ENCODE measurements at places on chromosomes 4 and X.

DNA sequence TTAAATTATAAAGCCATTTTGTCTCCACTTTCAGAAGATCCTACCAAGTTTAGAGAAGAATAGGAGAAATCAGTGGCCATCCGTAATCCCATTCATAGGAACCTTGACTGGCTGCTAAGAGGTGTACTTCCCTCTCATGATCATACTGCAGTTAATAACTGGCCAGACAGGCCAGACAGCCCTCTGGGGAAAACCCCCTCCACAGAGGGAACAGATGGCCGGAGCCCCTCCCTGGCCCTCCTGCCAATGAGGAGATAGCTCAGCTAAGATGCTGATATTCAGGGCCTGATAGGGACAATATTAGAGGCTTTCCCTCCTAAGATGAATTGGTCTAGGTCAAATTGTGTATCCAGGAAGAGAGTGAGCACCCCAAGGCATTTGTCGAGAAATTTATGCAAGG lies 200.0 kb upstream of the MAOA start:
- ATAC-seq: no peak

- no peak for ATAC-seq
These were observed 77.8 kb downstream of the LRP2BP start for GRCh38 chr4:185317880-185318279.

DNA sequence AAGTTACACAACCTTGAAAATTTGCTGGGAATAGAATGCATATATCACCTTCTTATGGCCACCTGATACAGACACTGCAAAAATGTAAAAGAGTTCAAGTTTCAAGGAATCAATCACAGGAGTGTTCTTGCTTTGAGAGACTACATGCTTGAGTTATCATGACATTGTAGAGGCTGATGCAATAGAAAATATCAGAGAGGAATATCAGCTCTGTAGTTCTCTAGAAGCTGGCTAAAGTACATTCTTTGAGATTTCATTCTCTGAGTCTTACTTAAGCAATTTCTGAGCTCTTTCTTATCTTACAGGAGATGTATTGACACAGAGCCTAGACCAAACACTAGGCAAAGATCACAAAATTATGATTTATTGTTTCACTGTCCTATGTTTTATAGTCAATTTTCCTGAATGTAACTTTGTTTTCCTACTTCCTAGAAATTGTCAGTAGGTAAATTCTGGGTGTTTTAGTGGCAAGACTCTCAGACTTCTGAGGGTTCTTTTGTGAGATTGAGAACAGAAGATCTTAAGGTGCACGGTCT lies 152.1 kb upstream of the HPGD start:
- ATAC-seq: no peak

- no peak for ATAC-seq
These were observed 57.0 kb upstream of the MSN start for GRCh38 chrX:65610481-65610880.

GRCh38 chr4:3736806-3737205 lies 29.4 kb upstream of the ADRA2C start:
- no peak for ATAC-seq

GRCh38 chr4:187598196-187598595 lies 397.4 kb upstream of the ZFP42 start:
- no peak for ATAC-seq

GRCh38 chrX:18353931-18354368 lies 538 bp downstream of the SCML2 start:
- ATAC-seq: peak; percentile 43

DNA sequence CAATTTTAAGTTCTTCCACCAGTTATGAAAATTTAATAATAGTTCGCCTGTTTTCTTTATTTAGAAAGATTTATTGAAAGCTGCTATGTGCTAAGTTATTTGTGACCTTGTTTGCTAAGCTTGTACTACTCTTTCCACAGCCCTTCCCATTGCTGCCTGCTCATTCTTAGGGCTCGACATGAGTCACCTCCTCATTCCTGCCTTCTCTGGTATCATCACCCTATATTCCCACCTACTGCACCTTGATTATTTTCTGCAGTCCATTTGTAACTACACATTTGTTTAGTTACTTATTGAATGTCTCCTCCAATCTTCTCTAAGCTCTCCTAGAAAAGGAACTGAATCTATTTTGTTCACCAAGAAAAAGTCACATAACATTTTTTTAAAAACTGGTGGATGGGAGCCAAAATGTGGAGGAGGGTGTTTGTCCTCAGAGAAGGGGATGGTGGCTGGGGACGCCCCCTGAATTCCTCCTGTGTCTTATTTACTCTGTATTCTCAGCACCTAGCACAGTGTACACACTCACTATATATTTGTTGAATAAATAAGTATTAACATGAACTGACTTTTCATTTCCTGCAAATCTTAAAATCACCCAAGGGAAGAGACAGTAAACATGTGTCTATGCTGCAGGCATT lies 3.7 kb upstream of the RAB9A start:
- no peak for ATAC-seq

DNA sequence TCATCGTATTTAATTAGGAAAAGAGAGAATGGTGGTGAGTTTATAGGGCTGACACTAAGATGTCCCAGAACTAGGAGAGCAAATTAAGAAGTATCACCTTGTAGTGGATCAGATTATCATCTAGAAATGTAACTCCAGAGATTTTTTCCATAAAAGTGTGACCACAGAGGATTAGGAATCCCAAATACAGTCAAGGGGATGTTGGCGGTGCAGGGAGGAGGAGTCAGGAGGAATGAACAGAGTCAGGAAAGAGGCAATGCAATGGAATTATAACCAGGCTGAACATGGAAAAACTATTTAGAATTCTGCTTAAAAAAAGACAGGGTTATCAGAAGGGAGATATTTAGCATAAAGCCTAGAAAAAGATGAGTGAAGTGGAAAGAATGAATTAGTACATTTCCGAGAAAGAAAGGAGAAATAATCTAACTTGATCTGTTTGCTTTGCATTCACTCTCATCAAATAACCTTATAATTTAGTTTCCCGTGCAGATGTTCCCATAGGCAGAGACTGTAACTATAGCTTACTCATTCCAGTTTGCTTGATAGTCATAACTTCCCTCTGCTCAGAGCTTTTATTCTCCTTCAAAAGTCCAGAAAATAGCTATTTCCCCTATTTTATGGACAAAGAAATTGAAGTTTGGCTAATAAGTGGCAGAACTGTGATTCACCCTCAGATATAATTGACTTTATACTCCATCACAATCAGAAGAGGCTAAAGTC lies 56.4 kb downstream of the SCFD2 start:
- ATAC-seq: no peak

DNA sequence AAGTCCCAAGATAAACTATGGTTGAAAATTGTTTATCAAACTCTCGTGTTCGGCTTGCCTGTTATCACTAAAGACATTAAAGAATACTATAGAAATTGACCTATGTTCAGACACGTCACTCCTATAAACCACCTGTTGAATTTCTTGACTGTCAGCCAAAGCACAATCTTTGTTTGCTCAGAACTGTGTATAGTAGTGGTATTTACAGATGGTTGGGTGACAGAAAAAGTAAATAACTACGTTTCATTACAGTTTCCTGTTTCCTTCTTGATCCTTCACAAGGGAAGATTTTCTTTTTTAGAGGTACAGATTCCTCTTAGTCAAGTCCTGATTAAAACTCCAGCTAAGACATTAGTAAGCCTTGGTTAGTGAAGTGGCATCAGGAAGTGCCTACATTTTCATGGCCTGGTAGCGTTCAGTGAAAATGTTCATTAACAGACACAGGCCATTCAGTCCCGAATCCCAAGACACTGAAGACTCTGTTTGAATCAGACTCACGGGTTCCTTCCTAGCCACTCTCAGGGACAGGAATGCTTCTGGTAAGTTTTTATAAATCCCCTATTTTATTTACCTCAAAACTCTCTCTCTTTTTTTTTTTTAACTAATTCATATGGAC lies at the start of gene SMIM31:
SMIM31 (plus strand) TSS at position 259 of the 616 bp plus-strand sequence. CDS start 16,313 bp downstream, outside the sequence.
- ATAC-seq: no peak

GRCh38 chr4:113469023-113469390 lies 292.5 kb downstream of the CAMK2D start:
- no peak for ATAC-seq

DNA sequence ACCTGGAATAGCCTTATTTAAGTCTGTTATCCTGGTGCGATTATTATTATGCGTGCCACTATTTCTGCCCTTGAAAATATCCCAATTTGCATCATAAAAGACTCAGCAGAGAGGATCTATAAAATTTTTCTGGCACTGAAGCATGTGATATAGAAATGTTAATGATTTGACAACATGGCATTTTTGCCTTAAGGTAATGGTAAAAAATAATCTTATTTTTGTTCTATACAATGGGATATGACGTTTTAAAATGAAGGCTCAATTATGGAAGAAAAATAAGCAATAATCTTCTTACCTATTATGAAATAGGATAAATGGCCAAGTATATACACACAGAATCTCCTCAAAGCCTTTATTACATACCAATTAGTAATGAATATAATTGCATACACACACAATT lies 113.5 kb downstream of the PDGFC start:
- no peak for ATAC-seq

GRCh38 chr4:52576326-52576725 lies 82.8 kb downstream of the USP46 start:
- ATAC-seq: no peak

- no peak for ATAC-seq
These were observed 152.0 kb downstream of the GRIA2 start for GRCh38 chr4:157372567-157372966.

- no peak for ATAC-seq
These were observed 51.1 kb upstream of the IL21 start for GRCh38 chr4:122671919-122672490.

DNA sequence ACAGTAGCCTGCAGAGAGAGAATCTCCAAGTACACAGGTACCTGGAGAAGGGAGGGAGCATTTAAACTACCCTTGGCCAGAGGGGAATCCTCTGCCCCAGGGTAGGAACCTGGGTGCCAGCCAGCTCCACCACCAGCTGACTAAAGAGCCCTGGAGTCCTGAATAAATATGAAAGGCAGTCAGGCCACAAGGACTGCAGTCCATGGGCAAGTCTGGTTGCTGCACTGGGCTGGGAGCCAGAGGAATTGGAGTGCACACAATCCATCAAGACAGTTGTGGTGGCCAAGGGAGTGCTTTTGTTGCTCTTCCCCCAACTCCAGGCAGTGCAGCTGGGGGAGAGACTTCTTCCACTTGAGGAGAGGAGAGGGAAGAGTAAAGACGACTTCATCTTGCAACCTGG lies 172.5 kb downstream of the HNRNPD start:
- no peak for ATAC-seq

DNA sequence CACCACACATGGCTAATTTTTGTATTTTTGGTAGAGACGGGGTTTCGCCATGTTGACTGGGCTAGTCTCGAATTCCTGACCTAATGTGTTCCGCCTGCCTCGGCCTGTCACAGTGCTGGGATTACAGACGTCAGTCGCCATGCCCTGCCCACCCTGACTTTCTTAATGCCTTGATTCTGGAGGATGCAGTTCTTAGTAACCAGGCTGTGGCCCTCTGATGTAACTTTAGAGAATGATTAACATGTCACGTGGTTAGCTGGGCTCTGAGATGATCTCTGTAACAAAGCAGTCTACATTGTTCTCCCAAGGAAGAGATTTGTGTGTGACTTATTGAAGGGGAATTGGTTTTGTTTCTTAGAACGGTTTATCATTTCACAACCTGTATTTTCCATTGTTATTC lies 30.6 kb downstream of the ANK2 start:
- no peak for ATAC-seq

- no peak for ATAC-seq
These were observed 37.8 kb upstream of the TACR3 start for GRCh38 chr4:103757631-103758030.

DNA sequence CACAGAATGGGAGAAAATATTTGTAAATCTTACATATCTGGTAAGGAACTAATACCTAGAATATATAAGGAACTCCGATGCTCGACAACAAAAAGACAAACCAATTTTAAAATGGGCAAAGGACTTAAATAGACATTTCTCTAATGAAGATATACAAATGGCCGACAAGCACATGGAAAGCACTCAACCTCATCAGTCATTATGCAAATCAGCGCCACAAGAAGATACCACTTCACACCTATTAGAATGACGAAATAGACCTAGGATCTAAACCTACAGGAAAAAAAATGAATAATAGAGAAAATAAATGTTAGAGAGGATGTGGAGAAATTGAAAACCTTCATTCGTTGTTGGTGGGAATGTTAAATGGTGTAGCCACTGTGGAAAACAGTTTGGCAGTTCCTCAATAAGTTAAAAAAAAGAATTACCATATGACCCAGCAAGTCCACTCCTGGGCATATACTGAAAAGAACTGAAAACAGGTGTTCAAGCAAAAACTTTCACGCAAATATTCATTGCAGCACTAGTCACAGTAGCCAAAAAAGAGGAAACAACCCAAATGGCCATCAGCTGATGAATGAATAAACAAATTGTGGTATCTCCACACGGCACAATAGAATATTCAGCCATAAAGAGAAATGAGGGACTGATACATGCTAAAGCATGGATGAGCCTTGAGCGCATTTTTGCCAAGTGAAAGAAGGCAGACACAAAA lies 57.3 kb upstream of the WDR19 start:
- ATAC-seq: peak; percentile 85

DNA sequence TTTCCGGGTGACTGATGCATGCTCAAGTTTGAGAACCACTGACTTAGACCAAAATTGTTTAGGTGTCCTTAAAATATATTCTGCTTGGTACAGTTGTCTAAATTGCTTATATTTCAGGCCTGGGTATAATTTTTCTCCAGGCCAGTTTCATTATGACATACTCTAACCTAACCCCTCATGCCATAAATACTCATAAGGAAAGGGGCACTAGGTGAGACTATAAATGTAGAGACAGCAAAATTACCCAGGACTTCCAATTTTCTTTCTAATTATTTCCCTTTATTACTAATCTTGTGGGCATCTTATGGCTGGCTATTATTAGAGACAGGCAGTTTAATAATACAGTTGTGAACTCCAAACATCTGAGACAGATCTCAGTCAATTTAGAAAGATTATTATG lies 150.2 kb downstream of the RRAGB start:
- no peak for ATAC-seq

- ATAC-seq: no peak
These were observed 74.9 kb downstream of the SPIN3 start for GRCh38 chrX:56920338-56920997.
